Frontal cortex (tissue), 4 donors: ENCODE measurements at places on chromosomes 5 and 9. TPM values are rescaled to one million over a fixed set of nuclear protein-coding genes. Genes with fewer than 3 reads are reported as not detected.

DNA sequence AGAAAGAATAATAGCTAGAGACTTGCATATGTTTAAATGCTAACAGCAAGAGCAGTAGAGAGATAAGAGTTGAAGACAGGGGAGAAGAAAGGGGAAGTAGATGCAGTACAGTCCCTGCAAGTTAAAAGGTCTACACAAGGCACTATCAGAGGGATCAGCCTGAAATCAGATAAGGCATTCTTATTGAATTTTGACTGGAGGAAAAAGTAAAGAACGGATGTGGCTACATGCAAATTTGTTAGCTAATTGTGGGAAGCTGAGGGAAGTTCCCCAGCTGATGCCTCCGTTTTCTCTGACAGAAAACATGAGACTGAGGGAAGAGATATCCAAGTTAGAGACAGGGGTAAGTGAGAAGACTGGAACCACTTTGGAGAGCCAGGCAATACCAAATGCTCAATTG, 12.9 kb upstream of the RHOBTB3 start:
- no peak for DNase-seq

The PCDHA11 gene
- 29.3 TPM for total RNA-seq

The PDLIM4 gene
- 2.0 TPM for total RNA-seq

- DNase-seq = no peak
Observed at GRCh38 chr5:158737536-158738027, 362.1 kb downstream of the EBF1 start.
